Dermis microvascular lymphatic vessel endothelial cell (primary cell): ENCODE measurements at places on chromosomes 6 and 20. TPM values are rescaled to one million over a fixed set of nuclear protein-coding genes. Genes with fewer than 3 reads are reported as not detected.

SEMG1 gene
- total RNA-seq: not detected in 2 replicates

GRCh38 chr6:42176981-42177380 lies 3.8 kb downstream of the GUCA1A start:
- no peak for DNase-seq

DNA sequence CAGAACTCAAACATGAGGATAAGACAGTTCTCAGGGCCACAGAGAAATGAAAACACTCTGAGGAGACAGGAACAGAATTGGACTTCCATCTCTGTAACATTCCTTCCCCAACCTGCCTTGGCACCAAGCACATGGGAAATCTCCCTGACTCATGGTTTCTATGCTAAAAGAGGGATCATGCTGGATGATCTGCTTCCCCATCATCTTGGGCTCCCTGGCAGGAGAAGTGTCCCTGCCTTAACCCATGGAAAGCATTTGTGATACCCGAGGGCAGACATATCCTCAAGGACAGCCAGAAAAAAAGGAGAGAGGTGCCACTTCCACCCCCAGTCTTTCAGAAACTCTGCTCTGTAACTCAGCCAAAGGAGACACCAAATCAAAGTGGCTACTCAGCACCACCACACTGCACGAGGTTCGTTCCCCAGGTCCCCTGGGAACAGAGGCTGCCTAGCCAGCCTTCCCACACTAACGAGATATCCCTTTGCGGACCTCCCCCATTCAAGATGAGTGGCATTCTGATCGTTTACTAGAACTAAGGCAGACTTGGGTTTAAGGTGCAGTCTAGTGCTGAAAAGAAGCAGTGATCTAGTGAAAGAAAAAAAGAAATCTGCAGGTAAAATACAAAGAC lies 34.8 kb downstream of the BLOC1S5 start:
- no peak for DNase-seq

SAMD5 gene
- total RNA-seq: 0.51 and 2.4 TPM in 2 replicates

MYB gene
- total RNA-seq: under 0.01 TPM in 2 replicates

- DNase-seq: no peak
Measured at GRCh38 chr6:82056567-82056966, 191.0 kb downstream of the IBTK start.

EZR gene
- 48.8 and 64.4 TPM in 2 replicates for total RNA-seq

- DNase-seq: no peak
Measured at GRCh38 chr6:129364037-129364436, 345.9 kb downstream of the ARHGAP18 start.

LAMA4 gene
- 497 and 606 TPM in 2 replicates for total RNA-seq
